ENCODE measurements at places on chromosomes 1 and 21. TPM values are rescaled to one million over a fixed set of nuclear protein-coding genes. Genes with fewer than 3 reads are reported as not detected.
A peak's percentile ranks its signal among the peaks of the same experiment; 100 is the strongest.

DNA sequence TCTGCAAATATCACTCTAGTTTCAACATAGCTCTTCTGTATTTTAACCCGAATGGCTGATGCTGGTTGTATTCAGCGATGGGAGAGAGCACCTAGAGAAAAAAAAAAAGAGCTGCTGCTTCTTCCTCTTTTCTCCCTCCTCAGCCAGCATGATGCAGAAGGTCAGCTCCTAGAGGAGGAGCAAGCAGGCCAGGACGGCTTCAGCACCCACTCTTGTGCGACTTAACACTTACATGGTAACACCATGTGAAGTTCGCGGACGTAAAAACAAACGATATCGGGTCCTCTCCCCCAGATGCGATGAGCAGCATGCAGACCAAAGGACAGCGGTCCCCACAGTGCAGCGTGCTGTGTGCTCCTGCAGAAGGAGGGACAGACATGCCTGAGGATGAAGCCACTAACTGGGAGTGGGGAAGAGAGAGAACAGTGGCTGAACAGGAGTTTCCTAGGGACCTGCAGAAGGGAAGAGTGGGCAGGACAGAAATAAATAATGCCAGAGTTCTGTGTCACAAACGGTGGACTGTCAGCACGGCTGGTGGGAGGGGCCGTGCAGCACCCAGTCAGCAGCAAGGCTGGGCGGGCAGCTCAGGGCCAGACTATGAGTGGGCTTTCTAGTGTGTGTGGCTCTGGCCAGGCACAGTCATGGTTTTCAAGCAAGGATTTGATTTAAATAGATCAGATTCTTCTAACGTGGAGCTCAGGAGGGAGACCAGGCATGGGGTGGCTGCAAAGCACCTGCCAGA lies 11.4 kb upstream of the B3GALT5 start:
- no peak overlapping the region for H3K4me3 ChIP-seq
- H3K27ac ChIP-seq = no peak overlapping the region
- DNase-seq = no peak

DNA sequence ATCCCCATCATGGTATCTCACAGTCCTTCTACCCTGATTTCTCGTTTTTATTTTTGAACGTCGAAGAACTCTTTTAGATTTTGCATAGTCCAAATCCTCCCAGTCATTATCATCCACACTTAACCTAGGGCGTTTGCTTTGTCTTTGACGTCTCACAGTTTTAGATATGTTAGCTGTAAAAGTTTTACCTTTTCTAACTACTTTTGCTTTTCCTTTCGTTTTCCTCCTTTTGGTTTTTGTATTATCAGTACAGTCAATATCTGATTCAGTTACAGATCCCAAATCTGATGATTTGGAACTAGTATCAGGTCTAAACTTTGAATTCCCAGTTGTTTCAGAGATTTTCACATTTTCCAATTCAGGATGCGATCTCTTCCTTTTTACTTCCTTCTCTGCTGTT lies 13.1 kb upstream of the PSMG1 start:
- no peaks in the 10 kb centered on the region for H3K27me3 ChIP-seq
- no peaks in the 10 kb centered on the region for H3K4me1 ChIP-seq
- no peak for DNase-seq
- H3K4me3 ChIP-seq = no peak overlapping the region
- peaks cover 5% of the 10 kb centered on the region for H3K36me3 ChIP-seq
- no peak overlapping the region for H3K27ac ChIP-seq

Gene OR2T11
- polyA plus RNA-seq = not detected

Gene IGSF5
- not detected for polyA plus RNA-seq

- no peaks in the 10 kb centered on the region for H3K36me3 ChIP-seq
- no peak overlapping the region for H3K4me3 ChIP-seq
- no peaks in the 10 kb centered on the region for H3K4me1 ChIP-seq
- DNase-seq = no peak
- no peak overlapping the region for H3K27ac ChIP-seq
Observed at GRCh38 chr1:63877021-63877767, 103.4 kb downstream of the ROR1 start.

DNA sequence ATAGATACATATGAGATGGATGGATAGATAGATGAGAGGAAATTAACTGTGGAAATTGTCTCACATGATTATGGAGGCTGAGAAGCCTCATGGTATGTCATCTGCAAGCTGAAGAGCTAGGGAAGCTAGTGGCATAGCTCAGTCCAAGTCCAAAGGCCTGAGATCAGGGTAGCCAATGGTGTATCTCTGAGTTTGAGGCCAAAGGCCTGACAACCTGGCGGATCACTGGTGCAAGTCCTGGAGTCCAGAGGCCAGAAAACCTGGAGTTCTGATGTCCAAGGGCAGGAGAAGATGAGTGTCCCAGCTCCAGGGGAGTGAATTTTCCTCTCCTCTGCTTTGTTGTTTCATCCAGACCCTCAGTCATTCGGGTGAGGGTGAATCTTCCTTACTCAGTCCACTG lies 43.9 kb upstream of the SPOCD1 start:
- no peaks in the 10 kb centered on the region for H3K36me3 ChIP-seq
- no peaks in the 10 kb centered on the region for H3K4me1 ChIP-seq
- DNase-seq = no peak
- no peaks in the 10 kb centered on the region for H3K27me3 ChIP-seq

DNA sequence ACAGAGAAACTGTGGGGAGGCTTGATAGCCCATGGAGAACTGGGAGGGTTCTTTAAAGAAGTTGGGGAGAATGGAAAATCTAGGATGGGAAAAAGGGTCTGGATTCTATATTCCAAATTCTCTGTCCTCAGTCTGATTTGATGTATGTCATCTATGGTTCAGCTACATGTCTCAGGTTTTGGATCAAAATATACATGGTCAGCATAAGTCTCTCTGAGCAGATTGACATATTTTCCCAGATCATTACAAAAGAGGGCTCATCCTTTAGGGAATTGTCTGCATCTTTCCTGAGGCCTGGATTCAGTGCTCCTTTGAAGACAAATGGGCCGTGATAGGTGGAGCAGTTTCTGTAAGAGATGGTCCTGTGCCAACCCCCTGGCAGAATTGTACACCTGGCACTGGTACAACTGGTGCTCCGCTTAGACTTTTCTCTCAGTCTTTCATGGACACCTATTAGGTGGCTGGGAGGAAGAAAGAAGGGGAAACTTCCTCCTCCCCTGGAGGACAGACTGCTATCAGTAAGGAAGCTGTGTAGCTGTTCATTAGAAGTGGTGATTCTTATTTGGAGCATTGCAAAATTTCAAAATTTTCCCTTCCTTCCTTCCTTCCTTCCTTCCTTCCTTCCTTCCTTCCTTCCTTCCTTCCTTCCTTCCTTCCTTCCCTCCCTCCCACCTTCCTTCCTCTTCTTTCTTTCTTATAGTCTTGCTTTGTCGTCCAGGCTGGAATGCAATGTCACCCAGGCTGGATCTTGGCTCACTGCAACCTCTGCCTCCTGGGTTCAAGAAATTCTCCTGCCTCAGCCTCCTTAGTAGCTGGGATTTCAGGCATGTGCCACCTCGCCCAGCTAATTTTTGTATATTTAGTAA lies 26.1 kb upstream of the RGL1 start:
- H3K27me3 ChIP-seq = no peaks in the 10 kb centered on the region
- H3K4me3 ChIP-seq = no peak overlapping the region
- DNase-seq = no peak
- H3K27ac ChIP-seq = no peak overlapping the region

- H3K4me3 ChIP-seq = no peak overlapping the region
- no peaks in the 10 kb centered on the region for H3K27me3 ChIP-seq
- no peak for DNase-seq
Observed at GRCh38 chr1:168340781-168341482, 60.3 kb downstream of the TBX19 start.

GRCh38 chr1:90768098-90768497 lies 51.0 kb upstream of the BARHL2 start:
- no peak overlapping the region for H3K4me3 ChIP-seq
- DNase-seq = no peak
- H3K4me1 ChIP-seq = no peaks in the 10 kb centered on the region
- H3K27me3 ChIP-seq = peaks cover 2% of the 10 kb centered on the region
- no peaks in the 10 kb centered on the region for H3K36me3 ChIP-seq

DNA sequence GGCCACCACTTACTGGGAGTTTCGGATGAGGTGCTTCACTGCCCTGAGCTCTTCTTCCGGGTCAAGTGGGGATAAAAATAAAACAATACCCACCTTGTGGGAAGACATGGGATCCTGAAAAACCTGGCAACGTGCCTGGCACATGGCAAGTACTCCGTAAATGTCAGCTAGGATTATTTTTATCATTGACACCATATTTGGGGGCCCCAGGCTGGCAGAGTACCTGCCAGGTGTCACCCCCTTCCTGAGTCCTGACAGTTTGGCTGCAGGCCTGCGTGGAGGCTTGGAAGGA lies 9.2 kb upstream of the EPHA2 start:
- no peak for DNase-seq
- H3K36me3 ChIP-seq = no peaks in the 10 kb centered on the region
- H3K27me3 ChIP-seq = no peaks in the 10 kb centered on the region

- DNase-seq = no peak
- no peak overlapping the region for H3K4me3 ChIP-seq
- H3K4me1 ChIP-seq = no peaks in the 10 kb centered on the region
- no peaks in the 10 kb centered on the region for H3K36me3 ChIP-seq
- no peaks in the 10 kb centered on the region for H3K27me3 ChIP-seq
Observed at GRCh38 chr1:24364975-24365678, 46.0 kb downstream of the GRHL3 start.

Gene NID1
- 21.2 TPM for polyA plus RNA-seq

DNA sequence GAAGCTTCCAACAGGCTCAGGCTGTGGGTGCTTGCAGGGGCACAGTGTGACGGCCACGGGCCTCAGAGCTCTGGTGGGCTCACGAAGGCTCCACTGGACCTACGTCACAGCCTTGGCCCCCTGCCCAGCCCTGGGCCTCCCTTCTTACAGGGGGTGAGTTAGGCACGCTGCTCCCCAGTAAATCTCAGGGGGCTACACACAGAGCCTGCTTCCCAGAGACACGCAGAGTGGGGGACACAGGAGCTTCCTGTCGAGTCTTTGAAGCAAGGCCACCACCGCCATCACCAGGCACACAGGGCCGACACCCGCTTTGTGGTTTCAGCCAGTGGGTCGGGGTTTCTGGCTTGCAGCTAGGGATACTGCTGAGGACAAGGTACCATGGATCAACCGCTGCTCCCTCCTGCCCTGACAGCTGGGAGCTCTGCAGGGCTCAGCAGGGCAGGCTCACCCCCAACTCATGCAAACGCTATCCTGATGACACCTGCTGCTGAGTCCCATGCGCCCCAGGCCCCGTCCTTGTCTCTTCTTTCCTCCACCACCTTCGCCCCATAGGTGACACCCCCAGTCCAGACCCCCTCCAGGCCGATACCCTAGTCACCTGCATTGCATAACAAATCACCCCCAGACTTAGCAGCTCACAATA lies 5.5 kb upstream of the CFAP410 start:
- H3K4me3 ChIP-seq = no peak overlapping the region
- H3K36me3 ChIP-seq = no peaks in the 10 kb centered on the region
- H3K27ac ChIP-seq = no peak overlapping the region
- H3K4me1 ChIP-seq = peaks cover 7% of the 10 kb centered on the region
- H3K27me3 ChIP-seq = no peaks in the 10 kb centered on the region
- DNase-seq = no peak

DNA sequence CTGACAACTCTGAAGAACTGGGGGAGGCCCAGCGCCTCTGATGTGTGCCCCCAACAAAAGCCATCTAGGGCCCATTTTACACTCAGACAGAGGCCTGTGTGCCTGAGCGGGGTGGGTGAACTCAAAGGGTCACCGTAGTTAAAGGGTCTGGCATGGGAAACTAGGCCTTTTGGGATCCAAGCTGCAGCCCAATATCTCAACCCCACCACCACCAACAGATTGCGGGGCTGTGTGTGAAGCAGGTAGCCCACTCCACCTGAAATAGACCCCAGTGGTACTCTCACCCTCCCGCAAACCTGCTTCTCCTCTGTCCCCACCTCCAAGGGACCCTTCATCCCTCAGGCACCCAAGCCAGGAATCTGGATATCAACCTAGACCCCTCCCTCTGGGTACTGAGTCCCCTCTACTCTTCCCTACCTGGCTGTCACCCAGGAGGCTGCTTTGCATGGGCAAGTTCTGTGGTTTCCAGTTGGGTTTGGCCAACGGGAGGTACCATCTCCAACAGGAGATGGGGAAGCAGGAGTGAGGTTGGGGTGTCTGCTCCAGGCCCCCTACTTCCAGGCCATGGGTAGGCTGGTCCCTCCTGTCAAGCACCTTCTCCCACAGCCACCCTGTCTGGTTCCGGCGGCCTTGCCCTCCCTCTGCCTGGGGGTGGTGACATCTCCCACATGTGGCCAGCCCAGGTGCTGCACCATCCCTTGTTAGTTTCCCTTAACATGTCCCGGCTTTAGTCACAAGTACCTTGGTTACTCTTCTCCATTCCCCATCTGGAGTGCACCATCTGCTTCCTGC lies 35.2 kb upstream of the LRP8 start:
- no peak overlapping the region for H3K4me3 ChIP-seq
- peak; percentile 17 for DNase-seq
- H3K27me3 ChIP-seq = no peaks in the 10 kb centered on the region
- no peaks in the 10 kb centered on the region for H3K36me3 ChIP-seq
- H3K4me1 ChIP-seq = no peaks in the 10 kb centered on the region
- H3K27ac ChIP-seq = no peak overlapping the region

DNA sequence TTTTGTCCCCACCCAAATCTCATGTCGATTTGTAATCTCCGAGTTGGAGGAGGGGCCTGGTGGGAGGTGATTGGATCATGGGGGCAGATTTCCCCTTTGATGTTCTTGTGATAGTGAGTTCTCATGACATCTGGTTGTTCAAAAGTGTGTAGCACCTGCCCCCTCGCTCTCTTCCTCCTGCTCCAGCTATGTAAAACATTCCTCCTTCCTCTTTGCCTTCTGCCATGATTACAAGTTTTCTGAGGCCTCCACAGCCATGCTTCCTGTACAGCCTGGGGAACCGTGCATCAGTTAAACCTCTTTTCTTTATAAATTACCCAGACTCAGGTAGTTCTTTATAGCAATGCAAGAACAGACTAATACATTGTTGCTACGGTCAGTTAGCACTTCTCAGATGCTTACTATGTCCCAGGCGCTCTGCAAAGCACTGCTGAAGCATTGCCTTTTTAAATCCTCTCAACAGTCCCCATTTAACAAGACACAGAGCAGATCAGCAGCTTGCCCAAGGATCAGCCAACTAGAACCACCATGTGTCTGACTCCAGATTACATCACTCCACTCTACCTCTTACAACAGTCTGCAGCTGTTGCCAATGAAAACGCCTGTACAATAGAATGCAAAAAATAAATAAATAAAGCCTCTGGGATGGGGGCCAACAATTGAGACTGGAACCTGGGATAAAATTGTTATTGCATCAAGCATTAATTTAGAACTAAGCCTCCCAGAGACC lies 52.4 kb upstream of the USP1 start:
- no peak overlapping the region for H3K4me3 ChIP-seq
- H3K27me3 ChIP-seq = no peaks in the 10 kb centered on the region

DNA sequence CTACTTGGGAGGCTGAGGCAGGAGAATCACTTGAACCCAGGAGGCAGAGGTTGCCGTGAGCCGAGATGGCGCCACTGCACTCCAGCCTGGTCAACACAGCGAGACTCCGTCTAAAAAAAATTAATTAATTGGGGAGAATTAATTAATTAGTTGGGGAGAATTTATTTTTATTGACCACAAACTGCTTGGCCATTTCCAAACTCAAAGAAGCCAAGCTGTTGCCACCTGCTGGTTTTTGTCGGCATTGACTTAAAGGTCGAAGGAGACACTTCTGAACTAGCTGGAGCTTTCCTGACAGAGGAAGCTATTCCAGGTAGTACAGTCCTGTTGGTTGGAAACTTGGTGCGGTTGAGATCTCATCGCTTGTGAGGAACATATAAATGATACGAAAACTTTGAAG lies 13.1 kb downstream of the MAP1LC3C start:
- H3K4me3 ChIP-seq = no peak overlapping the region
- no peaks in the 10 kb centered on the region for H3K36me3 ChIP-seq
- DNase-seq = peak; percentile 41
- H3K27ac ChIP-seq = no peak overlapping the region

GRCh38 chr1:182235604-182235951 lies 156.0 kb downstream of the GLUL start:
- DNase-seq = no peak
- H3K4me1 ChIP-seq = no peaks in the 10 kb centered on the region
- no peaks in the 10 kb centered on the region for H3K27me3 ChIP-seq
- no peak overlapping the region for H3K27ac ChIP-seq

Gene ADCY10
- 2.4 TPM for polyA plus RNA-seq
